Activated T-helper 17 cell treated with anti-CD3 and anti-CD28 coated beads, Interleukin-2, amount 50 U/mL, for 72 hours (primary cell): ENCODE measurements at places on chromosomes 3 and 15. TPM values are rescaled to one million over a fixed set of nuclear protein-coding genes. Genes with fewer than 3 reads are reported as not detected.

Gene GOLGA8B
- total RNA-seq = 202 TPM

DNA sequence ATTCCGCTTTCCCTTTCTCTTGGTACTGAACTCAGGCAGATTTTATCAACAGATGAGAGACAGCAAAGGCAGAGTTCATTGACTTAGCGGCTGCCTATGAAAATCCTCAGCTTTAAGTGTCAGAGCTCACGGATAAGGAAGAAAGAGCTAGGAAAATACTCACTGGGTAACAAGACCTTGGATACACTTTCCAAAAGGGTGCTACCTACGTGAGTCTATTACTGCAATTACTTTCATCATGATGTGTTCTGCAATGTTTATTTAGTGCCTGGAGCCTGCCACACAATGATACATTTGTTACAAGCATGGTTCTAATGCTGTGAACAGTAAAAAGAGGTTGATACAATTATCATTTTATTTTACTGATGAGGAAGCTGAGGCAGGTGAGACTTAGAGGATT lies 177.5 kb downstream of the GRM7 start:
- no peak for ATAC-seq

GRCh38 chr3:159080821-159081220 lies 279.0 kb downstream of the MFSD1 start:
- ATAC-seq = no peak

DNA sequence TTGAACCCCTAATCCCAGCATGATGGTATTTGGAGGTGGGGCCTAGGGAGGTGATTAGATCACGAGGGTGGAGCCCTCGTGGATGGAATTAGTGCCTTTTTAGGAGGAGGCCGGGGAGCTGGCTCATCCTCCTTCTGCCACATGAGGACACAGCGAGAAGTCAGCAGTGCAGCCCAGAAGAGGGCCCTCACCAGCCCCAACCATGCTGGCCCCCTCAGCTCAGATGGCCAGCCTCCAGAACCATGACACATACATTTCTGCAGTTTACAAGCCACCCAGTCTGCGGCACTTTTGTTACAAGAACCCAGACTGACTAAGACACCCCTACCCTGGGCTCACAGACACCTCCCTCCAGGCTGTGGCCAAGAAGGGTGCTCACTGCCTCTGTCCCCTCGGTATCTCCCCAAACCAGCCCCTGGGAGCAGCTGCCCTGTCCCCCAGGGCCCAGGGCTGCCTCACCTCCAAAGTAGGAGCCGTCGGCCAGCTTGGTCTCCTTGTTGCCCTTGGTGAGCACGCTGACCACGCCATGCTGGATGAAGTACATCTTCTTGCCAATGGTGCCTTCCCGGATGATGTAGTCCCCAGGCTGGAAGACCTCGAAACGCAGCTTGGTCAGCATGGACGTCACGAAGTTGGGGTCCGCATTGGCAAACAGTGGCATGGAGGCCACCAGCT lies 44.1 kb downstream of the HCN4 start:
- ATAC-seq = no peak

DNA sequence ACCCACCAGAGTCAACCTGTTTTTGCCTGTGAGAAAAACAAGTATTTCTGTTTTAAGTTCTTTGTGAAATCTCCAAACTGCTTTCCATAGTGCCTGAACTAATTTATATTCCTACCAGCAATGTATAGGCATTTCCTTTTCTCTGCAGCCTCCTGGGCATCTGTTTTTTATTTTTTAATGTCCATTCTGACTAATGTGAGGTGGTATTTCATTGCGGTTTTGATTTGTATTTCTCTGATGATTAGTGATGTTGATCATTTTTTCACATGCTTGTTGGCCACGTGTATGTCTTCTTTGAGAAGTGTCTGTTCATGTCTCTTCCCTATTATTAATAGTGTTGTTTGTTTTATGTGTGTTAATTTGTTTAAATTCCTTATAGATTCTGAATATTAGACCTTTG lies 820.5 kb downstream of the MCTP2 start:
- ATAC-seq = no peak

Gene FGD5
- total RNA-seq = 0.06 TPM
